ENCODE measurements at places on chromosomes 11 and 22.

- no peak for DNase-seq
These were observed 212.0 kb upstream of the PGR start for GRCh38 chr11:101341578-101341977.

DNA sequence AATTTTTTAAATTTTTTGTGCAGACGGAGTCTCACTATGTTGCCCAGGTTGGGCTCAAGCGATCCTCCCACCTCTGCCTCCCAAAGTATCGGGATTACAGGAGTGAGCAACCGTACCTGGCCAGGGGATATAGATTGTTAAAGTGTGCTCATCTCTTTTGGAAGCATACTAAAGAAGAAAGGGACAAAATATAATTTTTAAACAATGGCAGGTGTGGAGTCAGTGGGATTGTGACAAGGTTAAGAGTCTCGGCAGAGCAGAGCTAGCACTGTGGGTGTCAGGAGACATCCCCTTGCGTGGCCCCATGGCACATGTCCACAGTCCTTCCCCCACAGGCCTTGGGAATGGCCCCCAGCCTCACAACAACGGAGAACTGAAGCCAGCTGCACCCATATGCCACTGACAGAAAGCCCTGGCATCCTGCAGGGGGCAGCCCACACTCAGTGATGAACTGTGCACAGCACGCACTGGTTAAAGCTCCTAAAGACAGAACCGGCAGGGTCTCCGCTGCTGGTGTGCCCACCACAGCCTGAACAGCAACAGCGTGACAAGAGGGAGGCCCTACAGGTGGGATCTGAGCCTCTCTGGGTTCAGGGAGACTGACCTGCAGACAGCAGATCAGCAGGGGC is 29.9 kb downstream of the SERPIND1 start:
- no peak for DNase-seq

DNA sequence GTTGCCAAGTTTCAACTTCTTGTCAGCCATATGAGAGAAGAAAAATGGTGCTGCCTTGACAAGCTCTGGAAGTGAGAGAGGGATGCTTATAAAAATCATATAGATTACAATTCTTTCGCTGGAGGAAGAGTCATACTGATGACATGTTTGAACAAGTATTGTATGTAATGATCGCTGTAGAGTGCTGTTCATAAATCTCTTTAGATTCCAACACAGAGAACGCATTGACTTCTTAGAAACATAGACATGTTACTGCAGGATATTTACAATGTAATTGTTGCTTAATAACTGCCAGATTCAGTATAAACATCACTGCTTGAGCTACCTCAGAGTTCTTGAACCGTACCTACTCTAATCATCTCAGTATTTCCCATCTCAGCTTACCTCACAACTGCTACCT is 571.6 kb downstream of the LUZP2 start:
- no peak for DNase-seq

DNA sequence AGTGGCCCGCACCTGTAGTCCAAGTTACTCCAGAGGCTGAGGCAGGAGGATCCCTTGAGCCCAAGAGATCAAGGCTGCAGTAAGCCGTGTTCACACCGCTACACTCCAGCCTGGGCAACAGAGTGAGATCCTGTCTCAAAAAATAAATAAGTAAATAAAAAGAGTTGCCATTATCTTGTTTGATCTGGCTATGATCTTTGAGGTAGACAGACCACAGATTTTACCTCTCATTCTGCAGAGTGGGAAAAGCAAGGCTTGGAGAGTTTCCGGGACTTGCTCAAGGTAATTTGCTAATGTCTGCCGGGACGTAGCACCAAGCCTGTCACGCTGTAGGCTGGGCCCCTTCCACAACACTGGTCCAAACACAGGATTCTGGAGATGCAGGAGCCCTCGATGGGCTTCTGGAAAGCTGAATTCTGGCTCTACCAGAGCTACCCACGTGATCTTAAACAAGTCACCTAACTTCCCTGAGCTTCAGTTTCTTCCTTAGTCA is 6.8 kb downstream of the GRAP2 start:
- DNase-seq: no peak

- no peak for DNase-seq
These were observed 271.4 kb upstream of the C11orf87 start for GRCh38 chr11:109150581-109150980.

GRCh38 chr22:28044546-28045173 is 125.6 kb upstream of the PITPNB start:
- no peak for DNase-seq

- peak; percentile 52 for DNase-seq
These were observed 40.8 kb downstream of the IGLL1 start for GRCh38 chr22:23539135-23539838.

DNA sequence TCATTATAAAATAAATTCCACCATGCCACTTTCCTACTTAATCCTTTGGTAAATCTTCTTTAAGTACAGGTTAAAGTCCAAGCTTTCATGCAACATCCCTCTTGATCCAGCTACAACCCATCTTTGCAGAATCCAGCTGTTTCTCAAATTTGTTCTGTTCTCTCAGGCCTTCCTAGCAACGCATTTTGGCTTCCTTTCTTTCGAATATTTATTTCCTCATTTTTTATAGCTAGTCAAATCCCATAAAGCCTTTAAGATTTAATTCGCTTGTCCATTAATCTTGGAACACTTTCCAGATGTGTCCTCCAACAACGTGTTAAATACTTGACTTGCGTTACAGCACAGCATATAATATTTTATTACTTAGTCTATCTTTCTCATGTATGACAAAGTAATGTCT is 600.1 kb upstream of the CHORDC1 start:
- no peak for DNase-seq

GRCh38 chr11:73965076-73965763 is 14.4 kb downstream of the DNAJB13 start:
- no peak for DNase-seq

DNA sequence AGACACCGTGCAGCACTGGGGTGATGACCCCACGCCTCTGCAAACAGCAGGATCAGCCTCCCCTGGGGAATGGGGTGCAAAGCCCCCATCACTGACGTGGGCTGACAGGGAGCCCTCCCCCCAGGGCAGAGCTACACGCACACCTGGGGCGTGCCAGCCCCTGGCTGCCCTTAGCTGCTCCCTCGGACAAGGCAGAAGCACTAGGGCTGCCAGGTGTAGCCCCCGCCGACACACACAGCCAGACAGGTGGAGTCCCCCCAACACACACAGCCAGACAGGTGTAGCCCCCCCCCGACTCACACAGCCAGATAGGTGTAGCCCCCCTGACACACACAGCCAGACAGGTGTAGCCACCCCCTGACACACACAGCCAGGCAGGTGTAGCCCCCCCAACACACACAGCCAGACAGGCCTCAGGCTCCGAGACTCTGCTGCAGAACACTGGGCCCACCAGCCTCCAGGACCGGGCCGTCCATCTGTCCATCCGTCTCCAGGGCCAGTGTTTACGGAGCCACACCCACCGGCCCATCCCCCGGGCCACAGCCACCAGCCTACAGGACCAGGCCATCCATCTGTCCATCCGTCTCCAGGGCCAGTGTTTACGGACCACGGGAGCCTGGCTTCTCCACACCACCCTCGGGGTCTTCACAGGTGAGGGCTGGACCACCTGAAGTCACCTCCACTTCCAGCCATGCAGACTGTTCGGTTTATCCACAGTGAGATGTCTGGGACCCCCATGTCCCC is 3.5 kb downstream of the ANO9 start:
- DNase-seq: no peak

GRCh38 chr11:46114961-46115360 is 6.3 kb downstream of the PHF21A start:
- DNase-seq: no peak
